ENCODE measurements at places on chromosomes 1 and 21.

DNA sequence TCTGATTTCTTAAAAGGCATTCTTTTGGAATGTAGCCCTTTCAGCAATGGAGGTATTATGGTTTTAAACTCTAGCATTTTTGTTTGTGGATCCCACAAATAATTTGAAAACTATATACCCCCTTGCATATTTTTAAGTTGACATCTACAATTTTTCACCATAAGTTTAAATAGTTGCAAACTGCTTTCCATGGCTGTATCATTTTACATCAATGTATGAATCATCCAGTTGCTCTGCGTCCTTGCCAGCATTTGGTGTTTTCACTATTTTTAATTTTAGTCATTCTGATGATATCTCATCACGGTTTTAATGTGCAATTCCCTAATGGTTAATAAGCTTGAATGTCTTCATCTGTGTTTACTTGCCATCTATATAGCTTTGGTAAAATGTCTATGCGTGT, 20.7 kb downstream of the DIPK1A start:
- DNase-seq: no peak

DNA sequence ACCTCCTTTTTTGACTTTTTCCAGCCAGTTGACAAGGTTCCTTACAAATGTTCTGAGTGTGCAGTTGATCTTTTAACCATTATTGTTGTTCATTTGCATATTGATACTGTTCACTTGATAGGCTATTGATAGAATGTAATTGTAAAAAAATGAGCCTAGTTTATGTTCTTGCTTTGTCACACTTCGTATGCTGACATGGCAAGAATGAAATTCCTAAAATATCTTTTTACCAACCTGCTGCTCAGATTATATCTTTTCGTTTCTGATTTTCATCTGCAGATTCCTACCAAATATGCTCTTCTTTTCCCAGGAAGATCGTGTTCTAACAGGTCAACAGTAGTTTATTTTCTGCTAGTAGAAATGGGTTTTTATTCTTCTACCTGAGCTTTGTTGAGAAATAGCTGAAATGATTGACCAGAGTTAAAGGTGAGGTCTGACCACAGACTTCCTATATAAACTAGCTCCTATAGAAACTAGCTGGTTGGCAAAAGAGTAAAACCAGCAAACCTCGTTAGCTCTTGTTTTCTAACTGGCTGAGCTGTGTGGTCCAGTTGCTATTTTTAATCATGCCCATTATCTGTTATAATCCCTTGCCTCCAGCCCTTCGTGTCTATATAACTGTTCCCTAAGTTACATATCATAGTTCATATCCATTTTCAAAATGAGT, 174.8 kb downstream of the HS2ST1 start:
- DNase-seq: no peak

- no peak for DNase-seq
These were observed 4.7 kb upstream of the PTPRF start for GRCh38 chr1:43526002-43526401.

- peak; percentile 40 for DNase-seq
These were observed 26.3 kb downstream of the MTARC1 start for GRCh38 chr1:220813013-220813412.

DNA sequence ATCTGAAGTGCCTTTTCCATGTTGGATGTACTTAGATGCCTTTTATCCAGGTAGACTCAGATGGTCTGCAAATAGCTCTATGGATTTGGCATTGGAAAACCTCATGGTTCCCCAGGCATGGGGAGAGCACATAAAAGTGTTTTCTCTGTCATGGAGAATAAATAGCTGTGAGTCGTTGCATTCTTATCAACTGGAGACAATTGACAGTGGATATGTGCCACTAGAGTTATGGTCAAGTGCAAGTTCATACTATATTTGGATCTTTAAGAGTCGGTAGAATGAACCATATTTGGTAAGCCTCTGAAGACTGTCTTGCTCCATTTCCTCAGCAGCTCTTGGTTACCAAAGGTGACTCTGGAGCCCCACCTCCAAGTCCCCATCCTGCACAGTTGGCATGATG, 83.7 kb downstream of the ROR1 start:
- no peak for DNase-seq

DNA sequence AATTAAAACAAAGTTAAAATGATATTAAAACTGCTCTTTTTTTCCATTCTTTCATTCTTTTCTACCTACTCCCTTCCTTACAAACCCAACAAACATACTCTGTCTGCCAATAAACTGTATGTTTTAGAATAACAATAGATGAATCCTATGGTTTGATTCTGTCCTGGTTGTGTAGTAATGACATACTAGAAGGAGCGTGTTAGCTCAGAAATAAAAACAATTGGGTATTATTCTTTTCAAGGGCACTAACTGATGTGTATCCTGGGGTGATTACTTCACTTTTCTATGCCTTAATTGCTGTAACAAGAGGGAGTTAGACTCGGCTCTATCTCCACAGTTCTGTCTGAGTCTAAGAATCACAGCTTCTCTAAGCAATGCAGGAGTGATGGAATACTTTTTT, 194.4 kb downstream of the GIPC2 start:
- no peak for DNase-seq

- no peak for DNase-seq
These were observed 1.4 kb downstream of the GPR161 start for GRCh38 chr1:168135116-168135920.

GRCh38 chr1:68132426-68133130, 82.2 kb upstream of the DIRAS3 start:
- DNase-seq: no peak

DNA sequence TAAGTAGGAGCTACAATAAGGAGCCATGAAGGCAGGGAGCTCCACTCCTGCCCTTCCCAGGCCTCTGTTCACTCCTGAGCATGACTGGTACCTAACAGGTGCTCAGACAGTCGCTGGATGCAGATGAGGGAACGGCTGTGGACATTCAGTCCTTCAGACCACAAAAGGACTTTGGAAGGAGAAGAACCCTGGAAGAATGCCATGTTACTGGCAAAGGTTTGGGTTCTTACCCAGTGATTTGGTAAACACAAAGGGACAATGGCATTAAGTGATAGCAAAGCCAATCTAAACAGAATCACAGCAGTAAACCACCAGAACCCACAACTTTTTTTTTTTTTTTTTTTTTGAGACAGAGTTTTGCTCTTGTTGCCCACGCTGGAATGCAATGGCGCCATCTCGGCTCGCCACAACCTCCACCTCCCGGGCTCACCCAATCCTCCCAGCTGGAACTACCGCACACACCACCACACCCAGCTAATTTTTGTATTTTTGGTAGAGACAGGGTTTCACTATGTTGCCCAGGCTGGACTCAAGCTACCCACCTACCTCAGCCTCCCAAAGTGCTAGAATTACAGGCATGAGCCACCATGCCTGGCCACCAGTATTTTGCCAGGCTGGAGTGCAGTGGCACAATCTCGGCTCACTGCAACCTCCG, 7.5 kb upstream of the CBR3 start:
- no peak for DNase-seq

- DNase-seq: no peak
These were observed 24.7 kb downstream of the ZYG11A start for GRCh38 chr1:52867087-52867863.

- no peak for DNase-seq
These were observed 15.8 kb upstream of the NUP210L start for GRCh38 chr1:154170547-154171222.

- DNase-seq: no peak
These were observed 36.1 kb downstream of the NIPAL3 start for GRCh38 chr1:24451746-24452145.
